ENCODE measurements at places on chromosomes 3 and 15.
A peak's percentile ranks its signal among the peaks of the same experiment; 100 is the strongest.

GRCh38 chr3:18481946-18482548 lies 56.9 kb upstream of the SATB1 start:
- no peak for DNase-seq

DNA sequence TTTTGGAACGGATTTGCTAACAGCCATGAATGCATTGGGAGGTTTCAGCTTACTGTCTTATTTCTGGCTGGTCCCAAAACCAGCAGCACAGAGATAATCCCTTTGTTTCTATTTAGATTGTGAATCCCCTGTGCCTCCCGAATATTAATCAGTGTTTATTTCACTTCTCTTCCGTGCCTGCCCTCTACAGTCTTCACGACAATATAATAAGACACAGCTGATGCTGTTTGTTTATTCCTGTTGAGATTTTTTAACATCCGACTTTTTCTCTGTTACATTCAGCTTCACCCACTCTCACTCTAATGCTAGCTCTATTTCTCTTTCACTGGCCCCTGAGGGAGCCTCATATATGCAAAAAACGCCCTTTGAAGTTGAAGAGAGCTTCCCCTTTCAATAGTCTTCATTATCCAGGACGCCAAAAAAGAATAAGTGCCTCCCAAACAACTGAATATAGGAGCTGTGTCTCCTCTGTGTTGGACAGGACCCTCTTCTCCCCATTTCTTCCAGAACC lies 995.3 kb downstream of the ROBO2 start:
- no peak for DNase-seq

- DNase-seq = peak; percentile 84
Measured at GRCh38 chr3:54424292-54424691, 301.9 kb downstream of the CACNA2D3 start.

DNA sequence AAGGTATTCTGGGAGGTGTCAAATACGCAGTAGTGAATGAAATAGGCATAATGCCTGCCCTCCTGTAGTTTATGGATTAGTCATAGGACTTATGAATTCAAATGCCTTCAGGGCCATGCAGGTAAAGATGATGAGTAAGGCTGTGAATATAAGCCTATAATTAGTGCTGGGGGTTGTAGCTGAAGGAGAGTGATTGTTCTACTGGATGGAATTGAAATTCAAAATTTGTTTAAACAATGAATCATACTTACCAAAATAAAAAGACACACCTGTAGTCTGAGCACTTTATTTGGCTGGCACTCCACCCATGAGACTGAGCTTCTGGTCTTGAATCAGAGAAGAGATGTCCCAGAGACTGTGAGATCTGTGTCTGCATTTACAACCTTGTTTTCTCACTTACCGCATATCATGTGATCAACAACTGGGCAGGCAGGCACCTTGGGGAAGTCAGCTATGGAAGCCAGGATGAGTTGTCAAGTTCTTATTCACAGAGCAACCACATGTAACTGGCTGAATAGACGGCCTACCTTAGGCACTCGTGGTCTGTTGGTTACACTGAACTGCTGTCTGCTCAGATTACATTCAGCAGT lies 291.8 kb downstream of the NAALADL2 start:
- DNase-seq = peak; percentile 22

DNA sequence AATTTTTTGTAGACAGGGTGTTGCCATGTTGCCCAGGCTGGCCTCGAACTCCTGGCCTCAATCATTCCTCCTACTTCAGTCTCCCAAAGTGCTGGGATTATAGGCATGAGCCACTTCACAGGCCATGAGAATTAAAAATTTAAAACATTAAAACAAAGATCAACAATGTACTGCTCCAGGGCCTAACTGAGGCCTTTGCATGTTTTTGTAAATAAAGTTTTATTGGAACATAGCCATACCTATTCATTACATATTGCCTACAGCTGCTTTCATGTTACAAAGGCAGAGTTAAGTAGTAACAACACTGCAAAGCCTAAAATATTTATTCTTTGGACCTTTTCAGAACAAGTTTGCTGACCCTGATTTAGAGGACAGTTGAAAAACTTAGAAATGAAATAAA lies 9.6 kb downstream of the VPS39 start:
- no peak for DNase-seq

DNA sequence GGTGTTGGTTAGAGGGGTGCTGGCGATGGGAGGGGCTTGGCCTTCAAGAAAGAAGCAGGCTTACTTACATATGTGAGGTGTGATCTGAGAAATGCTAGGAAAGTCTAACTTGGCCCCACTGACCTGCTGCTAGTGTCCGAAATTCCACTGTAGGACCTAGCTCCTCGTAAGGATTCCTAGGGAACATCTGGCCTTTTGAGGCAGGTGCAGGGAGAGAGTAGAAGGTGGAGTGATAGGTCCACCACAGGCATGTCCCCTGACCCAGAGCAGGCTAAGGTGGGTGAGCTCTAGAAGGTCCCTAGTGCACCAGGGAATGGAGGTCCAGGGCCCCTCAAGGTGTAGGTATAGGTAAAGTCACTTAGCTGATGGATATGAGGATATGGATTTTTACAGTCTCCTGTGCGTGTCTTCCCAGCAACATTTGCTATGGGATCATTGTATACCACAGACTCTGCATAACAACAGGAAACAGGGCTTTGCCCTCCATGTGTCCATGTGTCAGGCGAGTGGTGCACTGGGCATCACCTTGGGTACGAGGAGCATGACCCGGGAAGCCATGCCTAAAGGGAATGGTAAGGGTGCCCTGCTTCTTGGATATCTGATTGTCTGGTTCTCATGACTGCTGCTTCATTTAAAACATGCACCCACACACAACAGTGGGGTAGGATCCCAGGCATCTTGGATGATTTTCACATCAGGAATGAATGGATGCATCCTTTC lies 32.6 kb downstream of the POMGNT2 start:
- DNase-seq = no peak

- no peak for DNase-seq
Measured at GRCh38 chr3:133455281-133455680, 55.4 kb downstream of the BFSP2 start.

- peak; percentile 97 for DNase-seq
Measured at GRCh38 chr15:31306426-31307269, 20.0 kb upstream of the KLF13 start.

GRCh38 chr3:141103503-141103902 lies 52.4 kb downstream of the SPSB4 start:
- DNase-seq = no peak

- peak; percentile 84 for DNase-seq
Measured at GRCh38 chr15:81303244-81304225, 20.4 kb downstream of the STARD5 start.

DNA sequence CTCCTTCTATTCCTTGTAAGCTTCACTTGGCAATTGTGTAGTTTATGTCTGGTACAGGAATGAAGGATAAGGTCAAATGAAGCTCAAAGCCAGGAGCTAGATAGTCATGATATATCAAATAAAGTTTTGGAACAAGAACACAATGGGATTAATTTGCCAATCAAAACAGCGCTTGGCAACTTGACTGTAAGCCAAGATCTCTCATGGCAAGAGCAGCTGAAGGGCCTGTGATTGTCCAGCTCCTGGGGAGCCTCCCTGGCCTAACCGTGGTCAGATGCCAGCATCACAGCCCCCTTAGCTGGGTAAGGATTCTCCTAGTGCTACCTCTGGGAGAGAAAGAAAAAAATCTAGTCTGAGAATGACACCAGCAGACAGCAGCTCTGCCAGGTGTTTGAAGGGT lies 97.2 kb downstream of the LIPC start:
- DNase-seq = no peak

GRCh38 chr15:44199393-44199792 lies 4.3 kb upstream of the FRMD5 start:
- DNase-seq = no peak

- no peak for DNase-seq
Measured at GRCh38 chr3:78644847-78645246, 1123.0 kb downstream of the ROBO1 start.

GRCh38 chr3:167209011-167209410 lies 171.1 kb downstream of the ZBBX start:
- peak; percentile 7 for DNase-seq

- no peak for DNase-seq
Measured at GRCh38 chr15:34993412-34993811, 5.3 kb upstream of the ZNF770 start.

- DNase-seq = peak; percentile 74
Measured at GRCh38 chr15:94266789-94267188, 35.4 kb downstream of the MCTP2 start.

- peak; percentile 9 for DNase-seq
Measured at GRCh38 chr15:77821188-77821958, 188.7 kb upstream of the LINGO1 start.

DNA sequence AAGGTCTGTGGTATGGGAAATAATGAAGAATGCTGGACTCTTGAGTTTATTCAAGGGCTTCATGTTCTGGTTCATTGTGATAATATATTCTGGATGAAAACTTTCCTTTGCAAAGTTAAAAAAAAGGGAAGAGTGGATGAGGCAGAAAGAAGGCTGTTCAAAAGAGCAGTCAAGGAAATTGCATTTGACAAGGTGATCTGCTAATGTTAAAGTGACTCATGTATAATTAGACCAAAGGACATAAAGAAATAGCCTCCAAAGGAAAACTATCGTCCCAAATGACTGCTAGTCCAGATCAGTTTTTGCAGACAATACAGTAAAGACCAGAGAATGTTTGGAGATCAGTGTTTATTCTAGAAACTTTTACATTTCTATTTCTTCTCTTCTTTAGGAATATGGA lies 9.8 kb downstream of the TMEM108 start:
- no peak for DNase-seq

GRCh38 chr3:55185380-55185779 lies 257.5 kb upstream of the LRTM1 start:
- DNase-seq = no peak

- no peak for DNase-seq
Measured at GRCh38 chr3:171862993-171863521, 19.9 kb downstream of the TMEM212 start.

- no peak for DNase-seq
Measured at GRCh38 chr3:98592345-98592935, 971 bp downstream of the CPOX start.

DNA sequence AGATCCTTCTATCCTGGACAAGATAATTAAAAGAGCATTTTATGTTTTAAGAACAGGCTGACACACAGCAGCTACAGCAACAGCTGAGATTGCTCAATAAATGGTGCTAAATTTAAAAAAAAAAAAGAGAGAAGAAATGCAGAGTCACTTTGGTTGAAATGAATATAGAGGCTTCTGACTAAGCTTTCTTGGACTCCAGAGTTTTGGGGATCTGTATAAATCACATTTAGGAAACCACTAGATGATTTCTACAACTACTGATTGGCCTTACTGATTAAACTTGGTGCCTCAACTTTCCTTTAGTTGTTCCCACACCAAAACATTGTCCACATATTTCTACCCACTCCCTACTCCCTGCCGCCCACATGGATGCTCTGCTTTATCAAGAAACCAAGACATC lies 132.9 kb upstream of the ZBTB20 start:
- DNase-seq = no peak

DNA sequence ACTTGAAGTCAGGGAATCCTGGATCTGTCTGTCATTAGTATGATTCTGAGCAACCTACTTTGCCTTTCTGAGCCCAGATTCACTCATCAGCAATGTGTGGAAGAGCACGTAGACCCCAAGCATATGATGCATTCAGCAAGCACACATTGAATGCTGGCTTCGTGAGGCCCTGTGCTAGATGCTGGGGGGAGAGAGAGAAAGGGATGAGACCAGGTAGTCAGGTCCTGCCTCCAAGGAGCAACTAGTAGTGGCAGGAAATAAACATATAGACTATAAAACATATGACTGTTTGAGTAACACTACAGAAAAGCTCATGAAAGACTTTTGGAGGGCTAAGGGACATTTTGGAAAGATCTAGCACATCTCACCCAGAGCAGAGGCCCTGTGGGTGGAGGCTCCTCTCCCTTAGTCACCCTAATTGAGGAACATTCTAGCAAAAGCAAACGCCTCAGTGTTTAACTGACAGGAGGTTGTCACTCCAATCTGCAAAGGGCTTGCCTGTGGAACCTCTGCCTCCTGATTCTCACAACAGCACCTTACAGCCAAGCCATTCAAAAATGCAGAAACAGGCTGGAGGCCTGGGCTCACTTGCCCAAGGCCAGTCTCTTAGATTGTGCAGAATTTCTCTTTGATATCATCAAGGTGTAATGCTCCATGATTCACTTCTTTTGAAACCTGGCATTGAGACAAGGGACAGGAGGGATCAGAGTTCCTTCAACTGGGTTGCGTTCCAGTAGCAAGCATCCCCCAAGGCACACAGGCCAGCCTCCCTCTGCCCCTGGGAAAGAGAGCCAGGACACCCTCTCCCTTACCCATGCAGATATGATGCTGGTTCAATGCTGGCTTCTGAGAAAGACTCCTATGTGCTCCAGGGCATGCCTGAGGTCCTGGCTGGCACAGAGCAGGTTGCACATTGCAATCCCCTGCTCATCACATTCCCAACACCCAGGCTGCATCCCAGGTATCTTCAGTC lies 26.1 kb downstream of the STARD5 start:
- no peak for DNase-seq

DNA sequence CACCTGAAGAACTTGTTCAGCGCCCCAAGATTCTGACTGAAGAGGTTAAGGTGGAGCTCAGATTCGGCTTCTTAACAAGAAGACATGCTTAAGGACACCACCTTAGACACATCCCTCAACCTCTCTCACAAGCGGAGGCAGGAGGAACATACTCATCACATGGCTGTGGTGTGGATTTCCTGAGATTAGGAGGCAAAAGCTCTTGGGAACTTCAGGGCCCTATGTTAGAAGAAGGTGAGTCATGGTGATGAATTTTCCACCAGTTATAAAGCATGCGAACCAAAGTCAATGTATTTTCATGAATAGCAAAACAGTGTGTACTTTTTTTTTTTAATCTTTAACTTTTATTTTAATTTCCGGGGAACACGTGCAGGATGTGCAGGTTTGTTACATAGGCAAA lies 212.2 kb upstream of the SUCLG2 start:
- no peak for DNase-seq

- DNase-seq = no peak
Measured at GRCh38 chr3:20999661-21000060, 751.3 kb downstream of the ZNF385D start.

GRCh38 chr3:65398953-65399352 lies 639.8 kb downstream of the MAGI1 start:
- DNase-seq = no peak

DNA sequence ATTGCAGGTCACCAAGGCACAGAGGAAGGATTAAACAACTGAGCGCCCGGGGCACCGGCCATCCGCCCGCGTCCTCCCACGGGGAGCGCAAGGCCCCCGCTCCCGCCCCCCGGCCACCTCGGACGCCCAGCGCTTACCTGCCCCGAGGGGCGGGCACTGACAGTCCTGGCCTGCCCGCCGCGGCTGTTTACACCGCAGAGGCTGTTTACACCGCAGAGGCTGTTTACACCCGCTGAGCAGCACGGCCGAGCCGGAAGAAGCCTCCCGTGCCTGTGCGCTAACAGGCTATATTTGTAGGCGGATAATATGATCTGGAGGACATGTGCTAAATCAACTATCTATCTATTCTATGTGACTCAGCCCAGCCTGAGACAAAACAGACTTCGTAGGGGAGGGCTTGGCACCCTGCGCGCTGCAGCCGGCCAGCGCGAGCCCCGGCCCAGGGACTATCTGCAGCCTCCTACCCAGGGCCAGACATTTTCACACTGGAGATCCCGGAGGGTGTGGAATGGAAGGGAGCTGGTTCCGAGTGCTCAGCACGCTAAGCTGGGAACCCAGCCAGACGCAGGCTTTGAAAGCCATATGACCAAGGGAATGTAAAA lies at the start of gene LRRC2:
TSS of gene LRRC2 (minus strand) at position 263 of the 602 bp plus-strand sequence. CDS start 14,711 bp downstream, outside the sequence.
- DNase-seq = peak; percentile 38
